ENCODE measurements at places on chromosomes 12 and 14.

GRCh38 chr12:126160912-126161311 lies 1095.7 kb downstream of the AACS start:
- no peak for DNase-seq

GRCh38 chr14:89856871-89857345 lies 97.6 kb downstream of the EFCAB11 start:
- DNase-seq = no peak

GRCh38 chr12:97223419-97223818 lies 239.2 kb upstream of the RMST start:
- no peak for DNase-seq

- DNase-seq = no peak
Observed at GRCh38 chr14:95146079-95146771, 11.1 kb downstream of the DICER1 start.

DNA sequence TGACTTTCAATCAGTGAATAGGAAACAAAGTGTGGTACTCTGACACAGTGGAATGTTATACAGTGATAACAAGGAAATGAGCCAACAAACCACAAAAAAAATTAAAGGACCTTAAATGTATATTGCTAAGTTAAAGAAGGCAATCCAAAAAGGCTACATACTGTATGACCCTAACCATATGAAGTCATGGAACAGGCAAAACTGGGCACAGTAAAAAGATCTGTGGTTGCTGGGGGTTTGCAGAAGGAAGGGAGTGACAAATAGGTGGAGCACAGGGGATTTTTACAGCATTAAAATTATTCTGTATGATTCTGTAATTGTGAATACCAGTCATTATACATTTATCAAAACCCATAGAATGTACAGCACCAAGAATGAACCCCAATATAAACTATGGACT lies 112.6 kb downstream of the KCNC2 start:
- DNase-seq = no peak

Measured in substantia nigra (tissue), 51 donors.